SJSA1 (cell line): ENCODE measurements at places on chromosomes 16 and 17. TPM values are rescaled to one million over a fixed set of nuclear protein-coding genes. Genes with fewer than 3 reads are reported as not detected.

The NOD2 gene
- 0.05 TPM in 1 of 2 replicates, not detected in the other for total RNA-seq

The ARHGAP44 gene
- total RNA-seq: 0.58 and 5.1 TPM in 2 replicates

DNA sequence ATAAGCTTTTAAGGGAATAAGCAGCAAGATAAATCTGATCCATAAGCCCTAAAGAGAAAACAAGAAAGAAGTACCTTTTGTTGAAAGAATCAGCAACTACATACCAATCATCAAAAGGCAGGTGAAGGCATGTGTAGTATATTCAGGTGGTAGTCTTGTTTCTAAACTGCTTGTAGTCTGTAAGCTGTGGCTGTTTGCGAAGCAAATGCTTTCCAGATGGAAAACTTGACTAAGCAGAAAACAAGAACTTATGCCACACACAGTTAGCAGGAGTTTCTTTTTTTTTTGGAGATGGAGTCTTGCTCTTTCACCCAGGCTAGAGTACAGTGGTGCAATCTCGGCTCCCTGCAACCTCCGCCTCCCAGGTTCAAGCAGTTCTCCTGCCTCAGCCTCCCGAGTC is 5.7 kb downstream of the CBX1 start:
- DNase-seq: no peak

GRCh38 chr17:41301916-41302901 is at the start of gene KRTAP29-1:
Gene KRTAP29-1, minus strand, starts transcription at chr17:41302851. Its CDS starts 0 bp downstream, at chr17:41302851.
- DNase-seq: no peak
